ENCODE measurements at places on chromosomes 2 and 18.

- DNase-seq: no peak
Observed at GRCh38 chr18:76589316-76589715, 94.3 kb upstream of the ZNF516 start.

- DNase-seq: no peak
Observed at GRCh38 chr18:44882163-44882868, 201.6 kb downstream of the SETBP1 start.

DNA sequence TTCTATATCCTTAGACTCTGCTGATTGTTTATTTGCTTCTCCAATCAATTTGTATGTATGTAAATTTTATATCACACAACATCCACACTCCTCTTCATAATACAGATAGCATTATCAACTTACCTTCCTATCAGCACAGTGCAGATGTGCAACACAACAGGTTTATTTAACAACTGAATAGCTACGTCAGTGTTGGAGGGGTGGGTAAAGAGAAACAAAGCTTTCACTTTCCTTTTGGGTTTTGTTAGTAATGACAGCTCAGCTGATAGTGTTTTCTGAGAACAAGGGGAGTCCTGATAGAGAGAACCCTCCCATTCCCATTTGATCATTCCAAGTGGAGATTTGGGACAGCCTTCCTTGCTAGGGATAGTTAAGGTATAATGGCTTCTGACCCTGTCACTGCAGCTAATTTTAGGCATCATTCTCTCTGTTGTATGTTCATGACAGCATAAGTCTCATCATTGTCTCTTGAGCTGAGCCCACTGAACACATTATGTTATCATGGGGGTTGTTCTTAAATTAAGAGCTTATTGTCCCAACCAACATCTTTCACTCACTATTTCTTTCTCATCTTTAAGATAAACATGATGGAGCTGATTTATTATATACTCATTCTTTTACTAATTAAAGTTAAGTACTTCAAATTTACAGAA, 227.7 kb downstream of the GPD2 start:
- DNase-seq: no peak

DNA sequence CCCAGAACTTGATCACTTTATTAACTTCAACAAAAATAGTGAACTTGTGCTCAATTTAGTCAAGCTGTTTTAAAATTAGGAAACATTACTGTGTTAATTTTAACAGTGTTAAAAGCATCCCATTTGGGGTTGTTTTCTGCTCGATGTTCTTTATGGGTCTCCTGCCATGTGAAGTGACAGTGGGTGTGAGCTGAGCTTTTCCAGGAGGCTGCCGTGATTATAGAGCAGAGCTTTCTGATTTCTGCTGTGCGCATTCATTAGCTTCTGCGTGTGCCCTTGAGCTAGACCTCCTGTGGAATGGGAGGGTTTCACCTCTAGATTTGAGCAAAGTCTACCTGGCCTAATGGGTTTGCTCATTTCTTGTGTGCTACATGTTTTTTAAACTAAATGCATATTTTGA, 121.5 kb downstream of the WDSUB1 start:
- no peak for DNase-seq

- DNase-seq: no peak
Observed at GRCh38 chr2:62335612-62336011, 139.7 kb downstream of the B3GNT2 start.

- no peak for DNase-seq
Observed at GRCh38 chr18:61833978-61834377, 58.8 kb downstream of the RNF152 start.
